ENCODE measurements at places on chromosomes 13 and 19.

- no peak for DNase-seq
These were observed 22.9 kb downstream of the TEX29 start for GRCh38 chr13:111343186-111343805.

- DNase-seq, result no peak
These were observed 1.6 kb downstream of the ZNRF4 start for GRCh38 chr19:5456841-5457200.

- no peak for DNase-seq
These were observed 14.4 kb upstream of the NPAS1 start for GRCh38 chr19:47005164-47005641.

DNA sequence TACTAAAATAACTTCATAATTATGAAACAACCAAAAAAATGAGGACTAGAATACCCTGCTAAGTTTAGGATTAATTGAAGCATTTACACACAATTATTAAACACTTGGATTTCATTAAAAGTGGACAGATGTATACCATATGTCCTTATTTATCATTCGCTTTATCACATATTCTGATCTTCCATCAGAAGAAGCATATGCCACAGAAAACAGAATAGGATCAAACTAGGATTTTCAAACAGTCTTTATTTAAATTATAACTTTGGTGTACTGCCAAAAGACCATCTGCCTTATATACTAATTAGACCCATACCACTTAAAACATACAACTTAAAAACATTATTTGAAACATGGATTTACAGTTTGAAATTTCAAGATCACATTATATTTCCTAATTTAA, 727.1 kb upstream of the KLHL1 start:
- DNase-seq, result no peak

- no peak for DNase-seq
These were observed 6.1 kb downstream of the SOX21 start for GRCh38 chr13:94706101-94706842.

DNA sequence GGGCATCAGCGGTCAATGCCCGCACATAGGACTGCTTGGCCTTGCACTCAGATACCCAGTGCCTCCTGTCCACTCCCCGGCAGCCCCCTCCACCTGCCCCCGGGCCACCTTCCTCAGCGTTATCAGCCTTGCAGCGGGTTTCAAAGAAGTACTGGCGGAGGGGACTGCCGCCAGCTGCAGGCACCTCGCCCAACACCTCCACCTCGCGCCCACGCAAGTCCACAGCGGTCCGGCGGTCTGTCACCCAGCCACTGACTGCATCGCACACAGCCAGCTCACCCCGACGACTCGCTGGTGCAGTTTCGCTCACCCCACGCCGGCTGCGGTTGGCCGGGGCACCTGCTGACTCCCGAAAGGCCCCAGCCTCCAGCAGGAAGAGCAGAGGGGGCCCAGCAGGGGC, 3.2 kb downstream of the NTF4 start:
- DNase-seq, result no peak

GRCh38 chr19:46452186-46452585, 19.2 kb downstream of the PNMA8A start:
- no peak for DNase-seq

DNA sequence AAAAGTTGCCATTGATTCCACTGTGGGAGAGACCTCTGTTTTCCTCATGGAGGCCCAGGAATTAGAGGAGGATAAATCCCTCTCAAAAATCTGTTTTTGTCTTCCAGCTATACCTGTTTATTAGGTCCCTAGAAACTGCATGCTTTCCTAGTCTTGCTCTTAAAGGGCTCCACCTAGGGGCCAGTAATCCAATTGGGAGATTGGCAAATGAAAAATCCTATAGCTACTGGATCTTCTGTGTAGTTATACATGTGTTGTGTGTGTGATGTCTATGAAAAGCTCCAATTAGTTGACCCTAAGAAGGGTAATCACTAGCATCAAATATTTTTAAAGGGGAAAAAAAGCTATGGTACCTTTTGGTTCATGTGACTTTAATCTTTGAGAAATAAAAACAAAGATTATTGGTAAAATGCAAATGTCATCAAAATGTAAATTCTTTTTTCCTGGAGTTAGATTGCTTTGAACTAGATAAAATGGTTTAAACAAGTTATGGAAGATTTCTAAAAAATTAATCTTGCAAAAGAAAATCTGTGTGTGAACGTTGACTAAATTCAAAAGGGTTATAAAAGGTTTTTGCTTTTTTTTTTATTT, 63.4 kb upstream of the C1QTNF9B start:
- DNase-seq, result no peak

DNA sequence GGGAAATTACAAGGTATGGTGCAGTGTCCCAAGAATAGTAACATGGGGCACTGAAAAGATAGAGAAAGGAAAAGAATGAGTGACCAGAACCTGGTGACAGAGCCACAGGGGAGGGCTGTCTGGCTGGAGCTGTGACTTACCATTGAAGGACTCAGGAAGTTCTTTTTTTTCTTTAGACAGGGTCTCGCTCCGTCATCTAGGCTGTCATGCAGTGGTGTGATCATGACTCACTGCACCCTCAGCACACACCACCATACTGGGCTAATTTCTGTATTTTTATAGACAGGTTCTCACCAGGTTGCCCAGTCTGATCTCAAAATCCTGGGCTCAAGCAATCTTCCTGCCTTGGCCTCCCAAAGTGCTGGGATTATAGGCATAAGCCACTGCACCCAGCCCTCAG, 8.8 kb upstream of the CPB2 start:
- DNase-seq, result no peak

DNA sequence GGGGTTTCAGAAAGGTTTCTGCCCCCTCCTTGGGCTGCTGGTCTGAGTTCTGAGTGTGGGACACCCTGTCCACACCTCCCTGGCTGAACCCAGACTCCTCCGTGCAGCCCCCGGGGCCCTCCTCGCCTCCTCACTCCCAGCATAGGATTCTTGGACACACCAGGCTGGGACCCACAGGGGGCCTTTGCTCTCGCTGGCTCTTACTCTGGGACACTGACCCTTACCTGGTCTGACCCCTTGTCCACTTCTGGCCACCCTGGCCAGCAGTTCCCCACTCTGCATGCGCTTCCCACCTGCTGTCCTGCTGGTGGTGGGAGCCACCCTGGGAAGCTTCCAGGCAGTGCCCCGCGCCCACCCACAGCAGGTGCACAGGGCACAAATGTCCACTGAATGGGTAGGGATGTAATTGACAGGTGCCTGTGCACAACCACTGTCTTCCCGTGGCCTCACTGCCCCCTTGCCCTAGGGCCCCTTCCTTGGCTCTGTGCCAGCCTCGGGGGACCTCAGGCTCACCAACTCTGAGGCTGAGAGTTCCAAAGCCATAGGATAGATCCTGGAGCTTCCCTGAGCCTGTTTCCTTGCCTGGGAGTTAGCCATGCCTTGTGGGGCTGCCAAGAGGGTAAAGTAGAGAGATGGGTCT, 7.0 kb upstream of the SLC25A42 start:
- no peak for DNase-seq

- DNase-seq, result no peak
These were observed 19.6 kb downstream of the ERICH6B start for GRCh38 chr13:45595965-45596364.

- DNase-seq, result no peak
These were observed 250.9 kb downstream of the DLEU7 start for GRCh38 chr13:50592412-50593155.

DNA sequence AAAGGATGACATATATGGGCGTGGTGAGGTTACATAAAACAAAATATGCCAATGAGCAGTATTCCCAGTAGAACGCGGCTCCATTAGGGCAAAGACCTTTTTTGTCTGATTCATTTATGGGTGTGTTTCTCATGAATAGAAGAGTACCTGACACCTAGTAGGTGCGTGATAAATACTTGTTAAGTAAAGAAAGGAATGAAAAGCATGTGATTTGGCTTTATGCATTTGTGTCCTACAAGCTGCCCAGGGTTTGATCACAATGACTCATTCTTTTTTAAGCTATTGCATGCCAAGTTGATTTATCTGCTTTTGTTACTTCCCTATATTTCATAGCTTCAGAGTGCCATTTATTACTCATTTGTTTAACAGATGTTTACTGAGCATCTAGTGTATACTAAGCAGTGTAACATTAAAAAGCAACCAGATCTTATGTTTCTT, 19.1 kb upstream of the KCTD4 start:
- no peak for DNase-seq

GRCh38 chr13:36133950-36134626, 2.9 kb upstream of the DCLK1 start:
- DNase-seq, result no peak

DNA sequence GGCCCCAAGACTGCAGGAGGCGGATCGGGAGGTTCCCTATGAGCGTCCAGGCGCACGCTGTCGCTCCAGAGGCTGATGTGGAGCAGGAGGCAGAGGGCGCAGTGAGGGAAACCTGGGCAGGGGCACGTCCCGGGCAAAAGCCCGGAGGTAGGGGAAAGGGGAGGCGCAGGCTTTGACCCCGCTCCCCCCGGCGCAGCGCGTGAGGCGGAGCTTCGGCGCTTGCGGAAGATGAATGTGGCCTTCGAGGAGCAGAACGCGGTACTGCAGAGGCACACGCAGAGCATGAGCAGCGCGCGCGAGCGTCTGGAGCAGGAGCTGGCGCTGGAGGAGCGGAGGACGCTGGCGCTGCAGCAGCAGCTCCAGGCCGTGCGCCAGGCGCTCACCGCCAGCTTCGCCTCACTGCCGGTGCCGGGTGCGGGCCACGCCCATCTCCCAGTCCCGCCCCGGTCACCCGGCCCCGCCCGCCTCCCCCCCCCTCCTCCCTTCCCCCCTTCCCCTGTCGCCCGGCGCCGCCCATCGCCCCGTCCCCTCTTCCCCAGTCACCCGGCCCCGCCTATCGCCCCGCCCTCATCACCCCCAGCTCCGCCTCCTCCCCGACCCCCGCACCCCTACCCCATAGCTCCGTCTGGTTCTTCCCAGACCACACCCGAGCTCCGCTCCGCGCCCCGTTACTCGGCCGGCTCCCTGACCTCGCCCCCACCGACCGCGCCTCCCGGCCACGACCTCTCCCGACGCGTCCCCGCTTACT, 4.1 kb downstream of the HMG20B start:
- no peak for DNase-seq

DNA sequence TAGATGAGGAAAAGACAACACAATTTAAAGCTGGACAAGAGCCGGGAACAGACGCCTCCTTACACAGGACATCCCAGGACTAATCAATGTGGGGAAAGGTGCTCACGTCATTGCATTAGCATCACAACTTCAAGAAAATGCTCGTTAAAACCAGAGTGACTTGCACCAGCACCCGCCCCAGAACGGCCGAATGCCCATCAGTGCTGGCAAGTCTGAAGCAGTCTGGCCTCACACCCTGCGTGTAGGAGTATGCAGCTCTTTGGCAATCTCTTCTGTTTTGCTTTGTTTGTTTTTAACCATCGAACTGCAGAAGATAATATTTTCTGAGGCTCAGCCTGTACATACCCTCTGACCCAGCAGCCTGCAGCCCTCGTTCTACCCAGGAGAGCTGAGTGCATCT, 44.8 kb upstream of the LDLR start:
- DNase-seq, result no peak

GRCh38 chr13:19680751-19681150, 47.3 kb downstream of the MPHOSPH8 start:
- DNase-seq, result no peak

GRCh38 chr13:23509781-23510543, 60.2 kb upstream of the TNFRSF19 start:
- DNase-seq, result no peak

GRCh38 chr19:14407605-14408484, 11.3 kb downstream of the DDX39A start:
- DNase-seq, result peak; percentile 9

GRCh38 chr13:40615619-40616018, 50.8 kb downstream of the FOXO1 start:
- no peak for DNase-seq

DNA sequence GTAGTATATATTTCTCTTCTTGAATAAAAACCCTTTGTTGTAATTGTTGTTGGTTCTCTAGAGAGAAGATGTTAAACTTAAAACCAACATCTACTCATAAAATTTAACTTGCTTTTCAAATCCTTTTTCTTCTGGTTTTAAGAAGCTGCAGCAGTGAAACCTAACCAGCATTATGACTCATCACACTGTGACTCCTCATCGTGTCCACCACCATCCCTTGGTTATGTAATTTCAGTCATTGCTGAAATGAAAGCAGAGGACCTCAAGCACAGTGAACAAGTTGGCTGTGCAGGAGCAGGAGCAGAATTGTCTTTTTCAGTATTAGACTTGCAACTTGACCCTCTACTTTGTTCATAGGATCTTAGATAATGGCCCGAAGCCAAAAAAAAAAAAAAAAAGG, 64.9 kb upstream of the HTR2A start:
- DNase-seq, result no peak

DNA sequence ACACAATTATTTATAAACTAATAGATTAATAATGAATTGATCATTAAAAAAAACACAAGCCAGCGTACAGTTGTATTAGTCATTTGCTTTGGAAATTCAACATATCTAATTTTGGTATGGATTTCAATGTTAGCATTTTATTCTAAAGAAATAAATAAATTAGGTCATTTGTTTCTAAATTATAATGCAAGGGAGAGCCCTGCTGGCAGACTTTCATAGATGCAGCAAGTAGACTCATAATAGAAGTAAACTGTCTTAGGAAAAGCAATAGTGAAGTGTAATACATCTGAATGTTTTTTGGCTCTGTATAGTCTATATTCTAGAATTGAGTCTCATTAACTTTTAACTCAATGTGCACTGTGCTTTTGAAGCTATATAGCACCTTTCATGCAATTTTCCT, 982.4 kb upstream of the MIR17HG start:
- DNase-seq, result no peak

DNA sequence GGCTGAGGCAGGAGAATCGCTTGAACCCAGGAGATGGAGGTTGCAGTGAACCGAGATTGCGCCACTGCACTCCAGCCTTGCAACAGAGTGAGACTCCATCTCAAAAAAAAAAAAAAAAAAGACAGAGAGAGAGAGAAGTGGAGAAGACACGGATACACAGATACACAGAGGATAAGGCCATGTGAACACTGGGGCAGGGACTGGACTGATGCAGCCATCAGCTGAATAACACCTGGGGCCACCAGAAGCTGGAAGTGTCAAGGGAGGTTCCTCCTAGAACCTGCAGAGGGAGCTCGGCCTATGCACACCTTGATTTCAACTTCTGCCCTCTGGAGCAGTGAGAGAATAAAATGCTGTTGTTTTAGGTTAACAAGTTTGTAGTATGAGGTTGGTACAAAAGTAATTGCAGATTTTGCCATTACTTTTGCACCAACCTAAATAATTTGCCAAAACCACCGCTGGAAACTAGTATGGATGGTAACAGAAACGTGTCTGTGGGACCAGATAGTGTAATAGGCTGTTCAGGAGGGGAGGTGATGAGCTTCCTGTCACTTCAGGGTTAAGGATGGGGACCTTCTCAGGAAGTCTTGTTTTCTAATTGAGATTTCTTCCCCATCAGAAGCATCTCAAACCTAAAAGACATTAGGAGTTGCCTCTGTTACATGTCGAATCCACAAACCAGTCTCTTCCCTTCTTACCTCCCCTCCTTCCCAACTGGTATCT, 36.4 kb upstream of the IGSF23 start:
- no peak for DNase-seq

GRCh38 chr13:20193162-20193906, 596 bp upstream of the GJB2 start:
- no peak for DNase-seq

DNA sequence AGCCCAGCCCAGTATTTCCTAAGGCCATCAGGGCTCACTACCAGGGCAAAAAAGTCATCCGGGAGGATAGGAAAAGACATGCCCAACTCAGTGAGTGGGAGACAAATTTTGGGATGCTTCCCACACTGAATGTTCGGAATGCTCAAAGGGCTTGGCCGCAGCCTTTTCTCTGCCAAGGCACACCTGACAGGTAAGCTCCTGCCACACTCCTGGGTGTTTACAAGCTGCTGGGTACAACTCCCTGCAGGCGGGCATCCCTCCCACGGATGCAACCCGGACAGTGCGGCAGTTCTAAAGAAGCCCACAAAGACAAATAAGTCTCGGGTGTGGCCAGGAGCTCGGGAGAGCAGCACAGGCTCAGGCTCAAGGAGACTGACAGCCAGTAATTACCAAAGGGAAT, 28.1 kb downstream of the SLC7A1 start:
- DNase-seq, result no peak
